ENCODE measurements at places on chromosomes 11 and 22.

- DNase-seq, result no peak
Measured at GRCh38 chr22:31302006-31302405, 9.7 kb upstream of the PIK3IP1 start.

- no peak for DNase-seq
Measured at GRCh38 chr11:119077839-119078238, 6.8 kb upstream of the HMBS start.

DNA sequence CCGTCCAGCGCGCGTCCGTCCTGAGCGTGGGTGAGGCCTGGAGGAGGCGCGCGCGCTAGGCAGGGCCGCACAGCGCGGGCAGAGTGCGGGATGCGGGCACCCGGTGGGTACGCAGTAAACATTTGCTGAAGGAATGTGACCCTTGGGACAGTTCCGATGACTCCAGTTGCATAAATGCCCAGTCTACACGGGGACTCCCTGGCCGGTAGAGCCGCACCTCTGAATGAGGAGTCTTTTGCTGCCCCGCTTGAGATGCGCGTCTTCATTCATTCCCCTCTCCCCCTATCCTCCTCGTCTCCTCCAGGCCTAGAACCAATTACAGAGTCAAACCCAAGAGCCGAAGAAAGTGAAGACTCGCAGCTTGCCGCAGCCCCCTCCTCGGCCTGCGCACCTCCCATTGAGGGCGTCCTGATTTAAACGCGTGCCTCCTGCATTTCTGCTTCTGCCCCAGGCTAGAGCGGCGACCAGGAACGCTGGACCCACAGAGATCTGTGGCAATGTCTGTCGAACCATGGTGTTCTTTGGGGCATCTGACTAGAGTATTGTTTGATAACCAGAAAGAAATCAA lies 729 bp upstream of the CHKB start:
- DNase-seq, result no peak

GRCh38 chr11:15728207-15728606 lies 613.5 kb downstream of the INSC start:
- DNase-seq, result no peak

DNA sequence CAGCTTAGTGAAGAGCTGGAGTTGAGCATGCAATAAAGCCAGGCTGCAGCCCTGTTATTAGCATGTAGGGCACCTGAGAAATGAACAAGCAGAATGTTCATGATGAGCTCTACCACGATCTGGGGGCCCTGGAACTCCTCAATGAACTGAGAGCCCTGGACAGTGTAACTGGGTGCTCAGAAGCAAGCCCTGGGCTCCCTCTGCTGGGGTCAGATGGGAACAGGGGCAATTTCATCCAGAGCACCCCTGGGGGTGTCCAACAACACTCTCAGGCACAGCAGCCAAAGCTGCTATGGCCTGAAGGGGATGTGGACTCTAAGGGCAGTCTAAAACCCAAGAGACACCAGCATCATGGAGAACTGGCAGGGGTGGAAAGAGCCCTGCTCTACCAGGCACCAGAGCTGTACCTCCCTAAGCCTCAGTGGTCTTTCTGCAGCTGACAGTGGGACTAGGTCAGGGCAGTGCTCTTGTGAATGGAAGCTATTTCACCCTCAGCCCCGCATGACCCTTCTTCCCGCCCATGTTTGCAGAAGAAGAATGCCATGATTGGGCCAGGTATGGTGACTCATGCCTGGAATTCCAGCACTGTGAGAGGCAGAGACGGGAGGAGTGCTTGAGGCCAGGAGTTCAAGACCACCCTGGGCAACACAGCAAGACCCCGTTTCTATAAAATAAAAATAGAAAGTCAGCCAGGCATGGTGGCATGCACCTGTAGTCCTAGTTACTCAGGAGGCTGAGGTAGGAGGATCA lies 28.9 kb downstream of the THOC5 start:
- DNase-seq, result no peak

DNA sequence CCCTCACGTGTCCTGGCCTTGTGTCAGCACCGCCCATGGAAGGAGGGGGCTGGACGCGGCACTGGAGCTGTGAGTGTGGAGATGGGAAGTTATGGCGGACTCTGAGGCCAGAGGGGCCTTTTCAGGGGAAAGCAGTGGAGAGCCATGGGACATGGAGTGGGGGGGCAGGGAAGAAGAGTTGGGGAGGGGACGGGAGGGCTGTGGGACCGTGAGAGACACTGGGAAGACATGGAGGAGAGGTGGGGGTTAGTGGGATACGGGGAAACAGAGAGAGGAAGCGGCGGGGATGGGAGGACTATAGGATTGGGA lies 58.2 kb downstream of the FBXO7 start:
- DNase-seq, result no peak

- DNase-seq, result no peak
Measured at GRCh38 chr11:9315078-9315688, 790 bp upstream of the TMEM41B start.

GRCh38 chr22:19290400-19291217 lies 910 bp downstream of the CLTCL1 start:
- DNase-seq, result no peak

DNA sequence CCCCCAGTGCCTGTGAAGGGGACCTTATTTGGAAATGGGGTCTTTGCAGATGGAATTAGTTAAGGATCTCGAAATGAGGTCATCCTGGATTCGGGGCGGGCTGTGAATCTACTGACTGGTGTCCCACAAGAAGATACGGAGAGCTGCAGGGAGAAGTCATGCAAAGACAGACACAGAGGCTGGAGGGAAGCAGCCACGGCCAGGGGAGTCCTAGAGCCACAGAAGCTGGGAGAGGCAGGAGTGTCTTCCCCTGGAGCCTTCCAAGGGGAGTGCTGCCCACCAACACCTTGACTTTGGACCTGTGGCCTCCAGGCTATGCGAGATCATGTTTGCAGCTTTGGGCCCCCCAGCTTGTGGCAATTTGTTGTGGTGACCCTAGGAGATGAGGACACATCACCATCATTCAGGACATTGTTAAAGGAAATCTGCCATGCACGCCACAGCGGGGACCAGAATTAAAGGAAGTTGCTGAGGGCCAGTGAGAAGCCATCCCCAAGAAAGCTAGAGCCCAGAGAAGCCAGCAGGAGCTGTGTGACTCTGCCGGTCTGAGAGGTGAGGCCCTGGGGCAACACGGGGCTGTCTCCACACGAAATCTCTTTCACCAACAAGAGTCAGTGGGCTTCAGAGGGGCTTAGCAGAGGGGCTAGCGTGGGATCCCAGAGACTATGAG lies 434.7 kb downstream of the BRD1 start:
- no peak for DNase-seq

DNA sequence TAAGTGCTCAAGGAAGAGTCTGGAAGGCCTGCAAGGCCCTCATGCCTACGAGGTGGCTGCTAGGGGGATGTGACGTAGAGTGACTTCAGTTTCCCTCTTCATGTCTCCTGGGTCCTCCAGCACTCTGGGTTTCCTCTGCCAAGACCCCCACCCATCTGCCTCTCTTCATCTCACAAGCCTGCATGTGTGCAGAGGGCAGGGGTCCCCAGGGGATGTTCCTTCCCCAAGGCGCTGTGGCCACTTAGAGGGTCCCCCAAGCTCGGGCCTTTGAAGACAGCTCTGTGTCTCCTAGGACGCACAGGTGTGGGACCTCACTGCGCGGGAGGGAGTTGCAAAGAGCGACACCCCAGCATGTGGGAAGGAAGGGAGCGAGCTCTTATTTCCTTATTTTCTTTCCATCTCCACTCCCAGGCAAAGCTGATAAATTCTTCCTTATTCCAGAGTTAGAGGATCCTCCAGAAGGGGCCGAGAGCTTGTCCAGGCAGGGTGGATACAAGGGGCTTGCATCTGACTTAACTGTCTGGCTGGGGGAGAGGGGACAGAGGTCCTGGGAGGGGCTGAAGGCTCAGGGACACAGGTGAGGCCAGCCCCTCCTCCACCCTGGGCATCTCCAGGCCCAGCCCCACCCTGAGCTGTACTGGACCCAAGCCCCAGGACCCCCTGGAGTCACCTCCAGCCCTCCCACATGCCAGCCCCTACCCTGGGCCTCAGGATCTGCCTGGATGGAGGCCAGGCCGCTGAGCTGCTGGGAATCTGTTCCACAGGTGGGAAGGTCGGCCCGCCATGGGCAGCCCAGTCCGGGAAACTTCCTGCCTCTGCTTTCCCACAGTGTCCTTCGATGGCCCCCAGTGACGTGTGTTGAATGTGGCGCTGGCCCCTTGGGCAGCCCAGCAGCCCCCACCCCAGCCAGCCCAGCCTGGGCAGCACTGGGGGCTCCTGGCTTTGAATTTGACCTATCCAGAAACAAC lies 59.7 kb upstream of the KCNQ1OT1 start:
- peak; percentile 1 for DNase-seq

DNA sequence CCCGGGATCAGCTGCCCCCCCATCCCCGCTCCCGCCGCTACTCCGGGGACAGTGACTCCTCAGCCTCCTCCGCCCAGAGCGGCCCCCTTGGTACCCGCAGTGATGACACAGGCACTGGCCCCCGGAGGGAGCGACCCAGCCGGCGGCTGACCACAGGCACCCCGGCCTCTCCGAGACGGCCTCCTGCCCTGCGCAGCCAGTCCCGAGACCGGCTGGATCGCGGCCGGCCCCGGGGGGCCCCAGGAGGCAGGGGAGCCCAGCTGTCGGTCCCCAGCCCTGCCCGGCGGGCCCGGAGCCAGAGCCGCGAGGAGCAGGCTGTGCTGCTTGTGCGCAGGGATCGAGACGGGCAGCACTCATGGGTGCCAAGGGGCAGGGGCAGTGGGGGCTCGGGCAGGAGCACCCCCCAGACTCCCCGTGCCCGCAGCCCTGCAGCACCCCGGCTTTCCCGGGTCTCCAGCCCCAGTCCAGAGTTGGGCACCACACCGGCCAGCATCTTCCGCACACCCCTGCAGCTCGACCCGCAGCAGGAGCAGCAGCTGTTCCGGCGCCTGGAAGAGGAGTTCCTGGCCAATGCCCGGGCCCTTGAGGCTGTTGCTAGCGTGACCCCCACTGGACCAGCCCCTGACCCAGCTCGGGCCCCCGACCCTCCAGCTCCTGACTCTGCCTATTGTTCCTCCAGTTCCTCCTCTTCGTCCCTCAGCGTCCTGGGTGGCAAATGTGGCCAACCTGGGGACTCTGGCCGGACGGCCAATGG lies 3.9 kb downstream of the RASL10A start:
- no peak for DNase-seq

DNA sequence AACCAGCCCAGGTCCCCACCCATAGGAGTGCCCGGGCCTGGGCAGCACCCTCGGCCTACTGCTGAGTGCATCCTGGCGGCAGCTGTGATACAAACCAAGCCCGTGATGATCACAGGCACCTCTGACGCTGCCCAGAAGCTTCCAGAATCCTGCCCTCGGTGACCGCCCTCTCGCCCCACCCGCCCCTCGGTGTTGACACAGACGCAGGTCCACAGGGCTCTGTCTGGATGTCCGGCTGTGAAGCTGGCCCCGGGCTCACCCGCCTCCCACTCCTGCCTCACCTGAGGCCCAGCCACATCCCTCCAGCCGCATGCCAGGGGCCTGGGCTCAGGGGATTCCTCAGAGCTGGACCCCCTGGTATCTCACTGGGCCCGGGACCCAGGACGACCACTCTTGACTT lies 191.0 kb downstream of the BRD1 start:
- no peak for DNase-seq

DNA sequence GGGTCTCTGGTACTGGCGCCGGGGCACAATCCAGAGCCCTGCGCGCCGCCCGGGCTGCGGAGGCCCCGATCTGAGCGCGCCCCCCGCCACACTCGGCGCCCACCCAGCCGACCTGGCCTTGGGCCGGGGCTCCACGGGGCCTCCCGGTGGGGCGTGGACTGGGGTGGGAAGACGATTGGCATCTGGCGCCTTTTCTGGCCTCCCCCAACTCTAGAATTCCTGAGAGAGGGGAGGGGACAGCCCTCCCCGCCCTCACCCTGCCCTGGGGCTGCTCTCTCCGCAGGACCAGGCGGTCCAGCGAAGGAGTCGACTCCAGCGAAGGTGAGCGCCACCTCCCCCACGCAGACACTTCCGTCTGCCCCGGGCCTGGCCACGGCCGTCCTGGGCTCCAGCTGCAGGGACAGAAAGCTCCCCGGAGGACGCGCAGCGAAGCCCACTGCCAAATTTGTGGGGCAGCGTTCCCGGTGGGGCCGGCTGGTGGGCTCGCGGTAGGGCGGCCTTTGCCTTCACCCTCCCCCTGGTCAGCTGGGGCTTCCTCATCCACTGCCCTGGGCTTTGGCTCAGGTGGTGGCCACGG lies 593 bp downstream of the SSH3 start:
- DNase-seq, result no peak

DNA sequence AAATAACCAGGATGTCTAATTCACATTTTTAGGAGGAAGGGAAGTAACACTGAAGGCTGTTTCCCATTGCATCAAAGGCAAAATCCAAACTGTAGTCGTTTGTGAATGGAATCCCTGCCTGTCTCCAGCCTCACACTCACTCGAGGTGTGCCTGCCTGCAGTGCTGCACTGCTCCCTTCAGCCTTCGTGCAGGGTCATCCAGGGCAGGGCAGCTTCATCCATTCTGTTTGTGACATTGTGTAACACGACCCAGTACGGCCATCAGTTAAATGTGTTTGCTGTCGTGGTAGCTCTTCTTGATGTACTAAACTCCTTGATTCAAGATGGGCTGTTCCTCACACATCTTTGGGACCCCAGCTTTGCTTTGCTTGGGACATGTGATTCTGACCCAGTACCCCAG lies 34.3 kb downstream of the LDLRAD3 start:
- DNase-seq, result no peak

- DNase-seq, result no peak
Measured at GRCh38 chr11:111403051-111403726, 24.1 kb upstream of the POU2AF1 start.

GRCh38 chr11:7319501-7319900 lies 67.8 kb downstream of the SYT9 start:
- DNase-seq, result no peak

GRCh38 chr11:31820438-31820818 lies 9.3 kb upstream of the PAX6 start:
- DNase-seq, result no peak

DNA sequence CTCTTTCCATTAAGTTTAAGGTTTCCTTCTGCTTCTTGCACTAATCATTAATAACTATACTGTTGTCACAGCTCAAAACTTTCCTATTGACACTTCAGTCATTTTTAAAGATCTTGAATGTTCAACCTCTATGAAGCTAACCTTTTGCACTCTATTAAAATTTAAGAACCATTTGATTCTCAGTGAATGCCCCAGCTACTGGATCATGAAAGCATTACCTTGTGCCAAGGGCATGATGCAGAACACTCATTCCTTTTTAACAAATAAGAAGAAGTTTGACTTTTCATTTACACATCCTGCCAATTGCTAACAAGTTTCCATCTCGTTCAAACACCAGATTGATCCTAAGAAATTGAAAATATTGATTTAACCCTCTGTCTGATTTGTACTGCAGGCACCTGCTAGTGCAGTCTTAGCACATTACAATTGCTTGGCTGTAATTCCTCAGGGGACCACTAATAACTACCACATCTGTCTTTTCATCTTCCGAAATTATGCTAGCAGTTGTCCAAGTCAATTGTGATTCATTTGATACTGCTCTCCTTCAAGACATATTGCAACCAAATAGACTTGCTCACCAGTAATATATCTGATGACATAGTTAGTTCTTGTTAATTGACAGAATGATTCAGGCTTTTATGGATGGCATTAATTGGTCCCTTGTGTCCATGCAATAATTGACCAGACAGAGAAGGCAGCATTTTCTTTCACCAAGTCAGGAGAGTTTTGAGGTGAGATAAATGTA lies 158.4 kb downstream of the TEAD1 start:
- no peak for DNase-seq

GRCh38 chr22:24185501-24186351 lies 4.4 kb downstream of the SUSD2 start:
- DNase-seq, result no peak

GRCh38 chr11:91100427-91100826 lies 877.6 kb upstream of the CHORDC1 start:
- no peak for DNase-seq

GRCh38 chr22:17009640-17010291 lies 1.7 kb upstream of the GAB4 start:
- DNase-seq, result no peak

Measured in effector CD4-positive, alpha-beta T cell (primary cell).